Calu3 (cell line): ENCODE measurements at places on chromosomes 3 and 15. TPM values are rescaled to one million over a fixed set of nuclear protein-coding genes. Genes with fewer than 3 reads are reported as not detected.
A peak's percentile ranks its signal among the peaks of the same experiment; 100 is the strongest.

- no peaks in the 10 kb centered on the region for H3K27me3 ChIP-seq
- H3K36me3 ChIP-seq = no peaks in the 10 kb centered on the region
- DNase-seq = peak; percentile 36
- no peak overlapping the region for H3K4me3 ChIP-seq
- H3K27ac ChIP-seq = no peak overlapping the region
These were observed 6.9 kb upstream of the RPL35A start for GRCh38 chr3:197942956-197943556.

DNA sequence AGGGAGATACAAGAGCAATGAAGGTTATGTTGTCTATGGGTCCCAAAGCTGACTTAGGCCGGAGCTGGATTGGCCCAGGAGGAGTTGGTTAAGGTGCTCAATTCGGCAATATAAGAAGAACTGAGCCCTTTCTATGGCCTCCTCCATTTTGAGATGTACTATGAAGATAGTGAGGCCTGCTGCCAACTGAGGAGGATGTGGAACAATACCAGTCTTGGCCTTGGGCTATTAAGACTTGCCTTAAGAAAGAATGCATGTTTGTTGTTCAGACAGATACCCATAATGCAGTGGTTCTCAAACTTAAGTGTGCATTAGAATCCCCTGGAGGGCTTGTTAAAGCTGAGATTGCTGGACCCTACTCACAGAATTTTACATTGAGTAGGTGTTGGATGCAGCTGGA lies 24.4 kb upstream of the LEKR1 start:
- no peak overlapping the region for H3K27ac ChIP-seq
- no peak overlapping the region for H3K4me3 ChIP-seq
- no peak for DNase-seq
- H3K4me1 ChIP-seq = peaks cover 6% of the 10 kb centered on the region
- no peaks in the 10 kb centered on the region for H3K27me3 ChIP-seq
- H3K36me3 ChIP-seq = peaks cover 8% of the 10 kb centered on the region

GRCh38 chr15:72082176-72082575 lies 35.8 kb downstream of the MYO9A start:
- H3K4me1 ChIP-seq = no peaks in the 10 kb centered on the region
- no peak for DNase-seq
- no peak overlapping the region for H3K4me3 ChIP-seq

DNA sequence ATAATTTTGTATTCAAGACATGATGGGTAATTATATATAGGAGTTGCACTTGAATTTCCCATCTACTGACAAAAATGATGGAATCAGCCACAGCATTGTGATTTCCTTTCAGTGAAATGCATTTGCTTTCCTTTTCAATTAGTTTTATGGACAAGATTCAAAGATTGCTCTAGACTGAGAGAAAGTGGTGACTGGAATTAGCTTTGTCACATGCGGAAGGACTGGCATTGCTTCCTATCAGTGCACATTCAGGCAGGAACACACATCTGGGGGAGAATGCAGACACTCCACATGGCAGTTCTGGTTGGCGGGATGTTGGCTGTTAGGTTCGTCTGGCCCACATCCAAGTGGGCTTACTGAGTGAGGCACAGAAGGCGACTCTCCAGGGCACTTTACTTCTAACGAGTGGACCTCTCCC lies 399.3 kb upstream of the RGMA start:
- DNase-seq = no peak
- H3K27me3 ChIP-seq = peaks cover 11% of the 10 kb centered on the region
- H3K4me1 ChIP-seq = no peaks in the 10 kb centered on the region
- no peak overlapping the region for H3K27ac ChIP-seq
- no peaks in the 10 kb centered on the region for H3K36me3 ChIP-seq

DNA sequence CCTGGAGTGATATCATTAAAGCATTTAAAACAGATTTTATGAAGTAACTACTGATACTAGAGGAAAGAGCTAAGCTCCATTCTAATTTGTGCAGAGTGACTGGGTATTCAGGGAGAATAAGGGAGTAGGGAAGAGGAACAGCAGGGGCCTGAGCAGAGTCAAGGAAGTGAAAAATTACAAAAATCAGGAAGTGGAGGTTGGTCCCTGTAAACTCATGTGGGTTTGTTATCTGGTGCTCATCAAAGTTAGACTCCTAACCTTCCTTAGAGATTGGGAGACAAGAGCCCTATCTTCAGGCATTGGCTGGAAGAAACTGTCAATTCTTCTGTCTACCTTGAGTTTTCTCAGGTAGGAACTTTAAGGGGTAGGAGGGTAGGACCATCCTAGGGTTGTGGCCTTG lies 82.5 kb downstream of the NEK11 start:
- H3K36me3 ChIP-seq = no peaks in the 10 kb centered on the region
- H3K27ac ChIP-seq = no peak overlapping the region
- DNase-seq = no peak
- peaks cover 21% of the 10 kb centered on the region for H3K4me1 ChIP-seq
- H3K27me3 ChIP-seq = no peaks in the 10 kb centered on the region

GRCh38 chr3:40765884-40766283 lies 241.1 kb downstream of the ZNF621 start:
- H3K27ac ChIP-seq = no peak overlapping the region
- no peaks in the 10 kb centered on the region for H3K27me3 ChIP-seq
- H3K4me1 ChIP-seq = no peaks in the 10 kb centered on the region
- H3K4me3 ChIP-seq = no peak overlapping the region

DNA sequence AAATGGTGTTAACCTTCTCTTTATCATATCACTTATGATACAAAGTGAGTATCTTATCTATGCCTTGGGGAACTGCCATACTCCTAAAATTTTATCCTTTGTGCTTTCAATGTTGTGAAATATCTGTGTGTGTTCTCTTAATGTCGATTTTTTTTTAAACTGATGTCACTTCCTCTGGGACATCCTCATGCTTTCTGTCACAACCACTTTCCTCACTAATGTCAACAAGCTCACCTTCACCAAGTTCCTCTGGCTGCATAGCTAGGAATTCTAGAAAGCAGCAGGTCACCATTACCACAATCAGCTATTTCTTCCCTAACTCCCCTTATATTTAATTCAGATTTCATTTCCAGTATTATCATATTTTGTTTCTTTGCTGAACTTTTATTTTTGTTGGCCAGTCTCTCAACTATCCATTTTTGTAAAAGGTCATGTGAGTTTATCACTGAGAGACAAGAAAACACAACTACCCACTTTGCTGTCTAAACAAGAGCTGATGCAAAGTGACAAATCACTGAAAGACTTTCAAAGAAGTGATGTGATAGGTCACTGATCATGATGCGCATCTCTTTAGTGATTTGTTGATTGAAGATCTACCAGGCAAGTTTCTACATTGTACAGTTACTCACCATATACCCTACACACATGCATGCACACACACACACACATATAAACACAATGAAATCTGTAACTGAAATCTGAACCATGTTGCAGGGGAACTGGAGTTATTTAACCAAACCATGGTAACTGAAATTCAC lies 369.0 kb downstream of the ULK4 start:
- no peak overlapping the region for H3K27ac ChIP-seq
- DNase-seq = no peak
- H3K4me1 ChIP-seq = no peaks in the 10 kb centered on the region
- H3K27me3 ChIP-seq = no peaks in the 10 kb centered on the region
- H3K36me3 ChIP-seq = no peaks in the 10 kb centered on the region

GRCh38 chr15:67911727-67912126 lies 71.9 kb upstream of the RNU6-1 start:
- peaks cover 22% of the 10 kb centered on the region for H3K4me1 ChIP-seq
- no peak overlapping the region for H3K4me3 ChIP-seq
- H3K36me3 ChIP-seq = no peaks in the 10 kb centered on the region
- no peaks in the 10 kb centered on the region for H3K27me3 ChIP-seq
- no peak for DNase-seq
- no peak overlapping the region for H3K27ac ChIP-seq

- no peak for DNase-seq
- no peak overlapping the region for H3K27ac ChIP-seq
- H3K27me3 ChIP-seq = no peaks in the 10 kb centered on the region
- H3K4me1 ChIP-seq = no peaks in the 10 kb centered on the region
- no peak overlapping the region for H3K4me3 ChIP-seq
These were observed 226.8 kb downstream of the NTRK3 start for GRCh38 chr15:88029696-88030095.

DNA sequence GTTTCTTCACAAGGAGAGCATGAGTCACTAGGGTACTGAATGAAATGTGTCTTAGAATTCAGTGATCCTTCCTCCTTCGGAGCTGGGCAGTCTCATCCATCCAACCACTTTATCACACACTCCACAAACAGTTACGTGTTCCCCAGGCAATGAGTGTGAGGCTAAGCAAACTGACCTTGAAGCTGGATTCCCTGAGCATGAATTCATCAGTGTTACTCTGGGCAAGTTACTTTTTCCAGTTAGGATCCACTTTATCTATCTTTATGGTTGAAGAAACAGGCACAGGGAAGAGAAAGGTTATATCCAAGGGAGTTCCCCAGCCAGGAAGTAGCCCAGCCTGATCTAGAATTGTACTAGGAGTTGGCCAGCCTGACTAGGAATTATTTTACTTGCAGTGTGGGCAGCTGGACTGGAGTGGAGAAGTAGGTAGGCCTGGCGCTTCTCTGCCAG lies 17.1 kb upstream of the GCNT3 start:
- no peaks in the 10 kb centered on the region for H3K27me3 ChIP-seq
- peaks cover 61% of the 10 kb centered on the region for H3K4me1 ChIP-seq
- peak overlapping the region; percentile 95 for H3K27ac ChIP-seq
- peak; percentile 61 for DNase-seq
- peaks cover 20% of the 10 kb centered on the region for H3K36me3 ChIP-seq

- H3K27ac ChIP-seq = no peak overlapping the region
- no peak for DNase-seq
- H3K4me3 ChIP-seq = no peak overlapping the region
- no peaks in the 10 kb centered on the region for H3K4me1 ChIP-seq
- no peaks in the 10 kb centered on the region for H3K27me3 ChIP-seq
These were observed 319.1 kb downstream of the OXSM start for GRCh38 chr3:26108846-26109489.

GRCh38 chr3:107643038-107643883 lies 120.5 kb downstream of the BBX start:
- peak; percentile 10 for DNase-seq
- H3K4me1 ChIP-seq = no peaks in the 10 kb centered on the region
- H3K4me3 ChIP-seq = no peak overlapping the region
- H3K27me3 ChIP-seq = no peaks in the 10 kb centered on the region

DNA sequence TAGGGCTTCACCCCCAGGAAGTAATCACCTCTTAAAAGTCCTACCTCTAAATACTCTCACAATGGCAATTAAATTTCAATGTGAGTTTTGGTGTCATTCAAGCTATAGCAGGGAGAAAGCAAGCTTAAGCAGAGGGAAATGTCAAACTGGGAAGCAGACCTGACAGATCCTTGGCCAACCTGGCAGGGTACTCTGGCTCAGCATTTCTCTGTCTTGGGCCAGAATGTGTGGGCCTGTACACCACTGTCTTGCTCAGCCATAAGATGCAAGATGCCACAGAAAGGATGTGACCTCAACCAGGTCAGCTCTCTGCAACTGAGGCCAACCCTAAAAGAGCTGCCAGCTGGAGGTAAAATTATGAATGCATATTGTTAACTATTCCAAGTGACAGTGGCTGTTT lies 130.6 kb upstream of the CMC1 start:
- no peaks in the 10 kb centered on the region for H3K36me3 ChIP-seq
- H3K27me3 ChIP-seq = no peaks in the 10 kb centered on the region
- no peak for DNase-seq
- no peak overlapping the region for H3K27ac ChIP-seq
- H3K4me3 ChIP-seq = no peak overlapping the region

DNA sequence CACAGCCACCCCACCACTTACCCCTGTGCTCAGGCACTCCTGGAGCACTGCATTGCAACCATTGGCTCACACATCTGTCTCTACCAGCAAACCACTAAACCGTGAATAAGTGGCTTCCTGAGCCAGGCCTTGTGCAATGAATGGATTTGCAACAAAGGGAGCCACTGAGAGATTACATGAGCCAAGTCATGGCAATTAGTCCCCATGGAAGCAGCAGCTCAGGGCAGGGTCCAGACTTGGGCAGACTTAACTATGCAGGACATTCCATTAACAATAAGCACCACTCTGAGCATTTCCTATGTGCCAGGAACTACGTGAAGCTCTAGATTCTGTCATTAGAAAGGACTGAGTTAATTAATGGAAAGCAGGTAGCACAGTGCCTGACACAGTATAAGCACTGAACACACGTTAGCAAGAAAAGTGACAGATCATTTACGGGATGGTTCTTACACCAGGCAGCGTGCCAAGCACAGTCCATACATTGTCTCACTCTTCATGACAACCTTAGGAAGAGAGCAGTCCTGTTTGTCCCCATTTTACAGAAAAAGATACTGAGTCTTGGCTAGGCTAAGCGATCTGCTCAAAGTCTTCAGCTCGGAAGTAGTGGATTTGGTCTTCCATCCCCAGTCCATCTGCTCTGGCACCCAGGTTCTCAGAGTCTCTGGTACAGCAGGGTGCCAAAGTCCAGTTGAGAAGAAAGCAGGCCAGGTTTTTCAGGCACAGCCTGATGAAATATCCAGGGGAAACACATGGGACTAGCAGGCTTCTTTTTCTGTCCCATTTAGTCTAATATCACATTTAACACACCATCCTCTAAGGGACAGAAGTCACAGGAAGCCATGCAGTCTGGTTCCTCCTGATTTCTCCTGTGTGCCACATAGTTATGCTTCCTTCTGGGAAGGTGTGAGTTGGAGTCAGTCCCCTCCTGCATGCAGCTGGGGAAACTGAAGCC lies 44.1 kb downstream of the LIPC start:
- no peaks in the 10 kb centered on the region for H3K27me3 ChIP-seq
- peaks cover 26% of the 10 kb centered on the region for H3K36me3 ChIP-seq
- no peak for DNase-seq
- peaks cover 56% of the 10 kb centered on the region for H3K4me1 ChIP-seq
- no peak overlapping the region for H3K4me3 ChIP-seq
- H3K27ac ChIP-seq = peak overlapping the region; percentile 92

DNA sequence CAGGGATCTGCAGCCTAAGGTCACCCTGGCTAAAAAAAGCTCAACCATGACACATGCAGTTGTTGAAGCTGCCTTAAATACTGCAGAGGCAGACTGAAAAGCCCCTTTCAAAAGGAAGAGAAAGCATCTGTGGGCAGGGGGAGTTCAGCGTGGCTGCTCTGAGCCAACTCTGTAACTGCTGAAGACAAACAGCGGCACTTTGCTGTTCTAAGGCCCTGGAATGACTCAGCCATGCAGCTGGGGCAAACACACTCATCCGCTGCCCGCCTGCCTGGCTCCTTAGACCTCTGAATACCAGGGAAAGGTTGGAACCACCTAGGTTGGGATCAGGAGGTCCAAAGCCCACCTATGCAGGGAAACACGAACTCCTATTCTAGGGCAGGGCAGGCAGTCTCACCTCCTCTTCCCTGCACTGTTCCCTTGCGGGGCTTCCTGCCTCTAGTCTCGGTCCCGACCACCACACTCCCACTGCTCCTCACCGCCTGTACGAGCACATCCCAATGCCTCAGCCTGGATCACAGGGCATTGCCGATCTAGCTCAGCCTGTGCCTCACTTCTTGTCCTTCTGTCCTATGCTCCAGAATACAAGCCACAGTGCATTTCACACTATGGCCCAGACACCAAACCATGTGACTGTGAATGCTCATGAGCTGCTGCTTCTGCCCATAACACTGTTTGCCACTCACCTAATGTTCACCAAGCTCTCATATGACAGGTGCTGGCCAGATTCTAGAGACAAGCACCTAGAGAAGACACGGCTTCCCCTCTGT lies 6.6 kb upstream of the MUSTN1 start:
- H3K4me3 ChIP-seq = no peak overlapping the region
- no peak for DNase-seq
- no peaks in the 10 kb centered on the region for H3K27me3 ChIP-seq
- no peaks in the 10 kb centered on the region for H3K36me3 ChIP-seq
- no peaks in the 10 kb centered on the region for H3K4me1 ChIP-seq

The TGM4 gene
- total RNA-seq = 0.14 and 0.39 TPM in 2 replicates

The ROBO2 gene
- not detected in 2 replicates for total RNA-seq

The TTLL13 gene
- 0.29 and 0.71 TPM in 2 replicates for total RNA-seq

The FBXW12 gene
- not detected in 2 replicates for total RNA-seq
